Amniotic epithelial cell (primary cell): ENCODE measurements at places on chromosomes 1 and 21.

GRCh38 chr1:4668743-4669700, 14.6 kb downstream of the AJAP1 start:
- DNase-seq: peak; percentile 1

- peak; percentile 86 for DNase-seq
Observed at GRCh38 chr1:162404550-162405160, 7.3 kb downstream of the SH2D1B start.

DNA sequence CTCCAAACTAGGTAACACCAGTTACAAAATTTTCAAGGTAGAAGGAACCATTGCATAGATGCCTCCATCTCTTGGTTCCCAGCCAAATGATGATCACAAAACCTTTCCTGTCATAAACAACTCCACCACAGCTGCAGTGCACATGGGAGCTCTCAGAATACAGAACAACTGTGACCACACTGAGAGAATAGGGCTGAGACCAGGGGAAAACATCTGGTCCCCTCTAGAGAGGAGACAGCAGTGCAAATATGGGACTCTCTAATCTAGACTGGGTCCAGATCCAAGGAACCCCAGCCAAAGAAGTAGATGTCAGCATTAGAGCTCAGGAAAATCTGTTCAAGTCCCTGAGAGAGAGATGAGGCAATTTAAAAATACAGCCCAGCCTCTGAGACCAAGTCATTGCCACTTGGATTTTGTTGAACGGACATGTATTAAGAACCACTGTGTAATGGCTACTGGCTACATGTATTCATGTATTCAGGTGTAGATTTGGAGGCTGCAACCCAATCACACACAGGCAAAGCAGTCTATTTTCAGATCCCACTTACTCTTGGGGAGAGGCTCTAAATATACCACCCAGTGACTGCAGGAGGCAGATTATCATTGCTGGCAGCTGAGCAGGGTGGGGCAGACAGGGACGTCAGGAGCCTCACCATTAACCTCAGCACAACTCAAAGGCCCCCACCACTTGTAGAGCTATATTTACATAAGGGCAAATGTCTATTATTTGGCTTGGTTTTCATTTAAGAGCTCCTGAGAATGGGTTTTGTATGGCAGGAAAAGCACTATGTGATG, 7.6 kb upstream of the RXRG start:
- DNase-seq: no peak

DNA sequence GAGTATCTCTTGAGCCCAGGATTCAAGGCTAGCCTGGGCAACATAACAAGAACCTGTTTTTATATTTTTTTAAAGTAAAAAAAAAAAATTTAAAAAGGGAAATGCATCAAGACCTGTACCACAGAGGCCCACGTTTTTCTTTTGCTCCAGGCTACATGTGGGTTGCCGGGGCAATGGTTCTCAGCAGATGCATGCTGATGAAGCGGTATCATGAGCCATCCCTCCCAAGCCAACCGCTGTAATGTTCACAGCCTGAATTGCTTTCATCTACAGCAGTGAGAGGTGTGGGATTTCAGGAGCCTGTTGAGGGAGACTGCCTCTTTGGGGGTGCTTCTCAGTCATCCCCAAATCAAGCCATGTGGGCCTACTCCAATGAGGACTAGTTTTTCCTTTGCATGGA, 60.5 kb downstream of the CD58 start:
- DNase-seq: no peak

GRCh38 chr1:87542697-87543096, 214.0 kb downstream of the LMO4 start:
- no peak for DNase-seq

- peak; percentile 41 for DNase-seq
Observed at GRCh38 chr1:12565966-12566352, 52.1 kb downstream of the DHRS3 start.

DNA sequence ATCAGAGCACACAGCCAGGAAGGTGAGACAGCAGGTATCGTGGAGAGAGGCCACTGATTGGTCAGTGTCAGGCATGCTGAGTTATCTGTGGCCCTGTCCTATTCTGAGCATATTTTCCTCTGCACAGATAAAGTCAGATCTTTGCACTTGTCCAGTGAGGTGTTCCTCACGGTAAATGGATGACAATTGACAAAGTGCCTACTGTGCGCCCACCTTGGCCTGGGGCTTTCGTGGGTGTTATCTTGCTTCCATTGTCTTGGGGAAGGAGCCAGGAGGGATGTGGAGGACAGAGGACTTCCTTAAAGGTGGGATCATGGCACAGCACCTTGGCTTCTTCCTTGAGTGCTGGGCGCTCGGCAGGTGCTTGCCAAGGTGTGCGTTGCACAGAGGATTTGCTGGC, 46.0 kb upstream of the WNT4 start:
- DNase-seq: no peak

- peak; percentile 20 for DNase-seq
Observed at GRCh38 chr1:39317910-39318633, 113.6 kb downstream of the MACF1 start.

DNA sequence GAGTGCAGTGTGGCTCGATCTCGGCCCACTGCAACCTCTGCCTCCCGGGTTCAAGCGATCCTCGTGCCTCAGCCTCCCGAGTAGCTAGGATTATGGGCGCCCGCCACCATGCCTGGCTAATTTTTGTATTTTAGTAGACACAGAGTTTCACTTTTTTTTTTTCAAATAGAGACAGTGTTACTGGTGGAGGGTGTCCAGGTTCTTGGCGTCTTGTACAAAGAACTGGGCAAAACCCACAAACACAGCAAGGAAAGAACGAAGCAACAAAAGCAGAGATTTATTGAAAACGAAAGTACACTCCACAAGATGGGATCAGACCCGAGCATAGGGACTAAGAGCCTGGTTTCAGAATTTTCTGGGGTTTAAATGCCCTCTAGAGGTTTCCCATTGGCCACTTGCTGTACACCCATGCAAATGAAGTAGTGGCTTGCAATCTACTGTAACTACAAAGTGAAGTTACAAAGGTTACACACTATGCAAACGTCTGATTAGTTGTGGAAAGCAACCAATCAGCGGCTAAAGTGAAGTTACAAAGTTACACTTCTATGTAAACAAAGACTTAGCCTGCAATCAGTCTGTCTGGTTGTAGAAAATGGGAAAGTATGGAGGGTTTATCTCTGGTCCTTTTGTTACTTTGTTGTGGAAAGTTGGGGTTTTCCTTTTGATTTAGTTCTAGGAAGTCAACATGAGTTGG, 199.1 kb downstream of the DYRK1A start:
- DNase-seq: peak; percentile 29

GRCh38 chr1:34896612-34897011, 32.8 kb downstream of the DLGAP3 start:
- no peak for DNase-seq
